Activated CD4-positive, alpha-beta T cell treated with anti-CD3 and anti-CD28 coated beads, Interleukin-2, amount 50 U/mL, for 48 hours (primary cell): ENCODE measurements at places on chromosomes 16 and 17.

- no peak for DNase-seq
These were observed 715 bp downstream of the ENDOV start for GRCh38 chr17:80415626-80416137.

GRCh38 chr16:84833144-84833500 is 13.3 kb downstream of the CRISPLD2 start:
- DNase-seq: no peak

- no peak for DNase-seq
These were observed 6.9 kb downstream of the DEXI start for GRCh38 chr16:10935226-10935915.

GRCh38 chr16:85511938-85512807 is 100.9 kb upstream of the GSE1 start:
- DNase-seq: no peak

- peak; percentile 95 for DNase-seq
These were observed at the start of gene NKIRAS2 for GRCh38 chr17:42019509-42020404. TSS of gene NKIRAS2 (plus strand) at chr17:42020090. CDS start at chr17:42021578, 1,488 bp downstream.

DNA sequence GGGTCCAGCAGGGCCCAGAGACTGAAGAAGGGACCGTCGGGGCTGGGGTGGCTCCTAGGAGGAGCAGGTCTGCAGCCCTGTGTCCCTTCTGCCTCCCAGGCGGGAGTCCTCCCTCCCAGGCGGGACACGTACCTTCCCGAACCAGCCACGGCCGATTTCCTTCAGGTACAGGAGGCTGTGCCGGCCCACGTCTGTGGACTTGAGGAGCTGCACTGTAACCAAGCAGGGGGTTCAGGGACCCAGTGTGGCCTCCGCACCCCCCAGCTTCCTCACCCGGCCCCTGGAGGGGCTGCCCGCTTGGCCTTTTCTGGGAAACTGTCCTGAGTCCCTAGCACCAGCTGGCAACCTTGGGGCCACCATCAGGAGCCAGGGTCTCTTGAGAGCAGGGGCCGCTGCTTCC is 37.0 kb upstream of the PVALEF start:
- no peak for DNase-seq

DNA sequence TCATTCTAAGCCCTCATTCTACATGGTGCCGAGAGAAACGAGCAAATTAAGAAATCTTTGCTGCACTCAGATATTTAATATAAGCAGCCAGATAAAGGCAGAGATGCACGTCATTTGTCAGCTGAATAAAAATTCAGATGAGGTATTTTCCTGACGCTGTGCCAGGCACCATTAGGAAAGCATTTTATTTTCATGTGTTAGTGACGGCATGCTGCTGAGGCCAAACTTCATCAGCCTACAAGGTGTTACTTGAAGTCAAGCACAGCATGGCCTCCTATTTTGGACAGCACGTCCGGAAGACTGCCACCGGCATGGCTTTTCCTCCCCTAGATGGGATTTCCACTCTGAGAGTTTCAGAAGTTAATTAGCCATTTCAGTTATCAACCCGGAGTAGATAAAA is 70.3 kb downstream of the IRX3 start:
- DNase-seq: no peak
